Astrocyte (in vitro differentiated cells and primary cell): ENCODE measurements at places on chromosomes 6 and 20.

DNA sequence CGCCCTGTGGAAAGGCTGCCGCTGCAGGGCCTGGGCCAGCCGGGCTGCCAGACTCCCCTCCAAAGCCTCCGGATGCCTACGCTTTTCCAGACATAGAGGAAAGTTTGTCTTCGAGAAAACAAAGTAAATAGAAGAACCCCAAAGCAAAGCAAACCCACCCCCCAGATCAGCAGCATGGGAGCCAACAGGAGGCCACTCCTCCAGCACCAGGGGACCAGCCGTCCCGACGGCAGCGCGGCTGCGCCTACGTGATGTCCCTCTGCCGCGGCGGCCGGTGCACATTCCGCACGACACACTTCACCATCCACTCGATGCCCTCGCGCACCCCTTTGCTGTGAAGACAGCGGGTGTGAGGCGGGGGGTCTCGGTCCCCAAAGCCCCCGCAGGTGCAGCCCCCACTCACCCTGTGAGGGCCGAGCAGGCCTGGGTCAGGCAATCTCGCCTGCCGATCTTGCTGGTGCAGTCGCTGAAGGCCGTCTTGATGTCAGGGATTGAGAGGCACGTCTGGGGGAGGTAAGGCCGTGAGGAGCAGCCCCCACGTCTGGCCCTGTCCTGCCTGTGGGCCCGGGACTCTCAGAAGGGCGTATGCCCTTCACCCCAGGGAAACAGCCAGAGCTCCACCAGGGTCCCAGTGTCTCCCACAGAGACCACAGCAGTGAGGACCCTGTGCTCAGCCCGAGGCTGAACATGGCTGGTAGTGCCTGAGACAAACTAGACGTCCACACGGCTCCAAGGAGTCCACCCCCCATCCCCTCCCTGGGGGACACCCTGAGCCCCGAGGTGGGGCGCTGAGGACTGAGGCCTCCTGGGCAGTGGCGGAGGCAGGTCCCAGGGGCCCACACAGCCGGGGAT lies 4.0 kb downstream of the TNFRSF6B start:
- no peak for DNase-seq

DNA sequence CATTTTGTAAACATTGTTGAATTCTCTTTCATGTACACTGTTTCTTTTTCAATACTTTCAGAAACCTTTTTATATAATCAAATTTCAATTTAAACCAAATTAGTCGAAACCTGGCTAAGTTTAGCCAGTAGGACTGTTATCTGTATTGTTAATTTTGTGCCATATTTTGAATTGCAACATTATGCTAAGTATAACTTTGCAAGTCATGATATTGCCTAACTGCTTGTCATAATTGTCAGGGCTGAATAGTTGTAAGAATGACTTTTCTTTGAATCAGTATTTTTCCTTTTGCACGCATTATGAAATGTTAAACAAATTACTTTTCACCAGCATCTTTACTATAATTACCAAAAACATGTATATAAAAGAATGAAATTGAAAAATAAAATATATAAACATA lies 82.7 kb downstream of the SAMD3 start:
- no peak for DNase-seq

DNA sequence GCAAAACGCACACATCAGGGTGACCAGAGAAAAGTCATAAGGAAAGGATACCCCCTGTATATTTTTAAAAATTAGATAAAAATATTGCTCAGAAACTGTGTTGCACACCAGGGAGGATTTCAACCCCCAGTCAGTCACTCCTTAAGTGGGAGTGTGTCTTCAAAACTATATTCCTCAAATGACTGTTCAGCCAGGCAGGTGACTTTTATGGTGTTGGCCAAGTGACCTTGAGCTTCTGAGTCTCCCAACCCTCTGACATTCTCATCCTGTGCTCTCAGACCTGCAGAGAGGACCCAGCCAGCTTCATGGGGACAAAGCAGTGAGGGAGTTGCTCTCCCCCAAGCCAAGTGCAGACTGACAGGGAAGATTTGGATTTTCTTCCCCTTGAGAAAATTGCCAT lies 311.9 kb upstream of the JARID2 start:
- DNase-seq, result no peak

DNA sequence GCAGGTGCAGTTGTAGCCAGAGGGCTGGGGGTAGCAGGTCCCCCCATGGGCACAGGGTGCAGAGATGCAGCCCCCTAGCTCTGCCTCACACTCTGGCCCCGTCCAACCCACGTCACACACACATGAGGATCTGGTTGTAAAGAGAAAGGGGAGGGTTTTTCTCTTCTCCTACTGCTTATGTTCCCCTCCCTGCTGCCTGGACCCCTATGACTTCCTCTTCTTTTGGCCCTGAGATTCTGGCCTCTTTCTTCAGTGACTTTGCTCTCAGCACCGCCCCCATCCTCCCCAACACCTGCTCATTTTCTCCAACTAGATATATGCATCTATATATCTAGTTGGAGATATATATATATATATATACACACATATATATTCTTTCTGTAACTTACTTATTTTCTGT lies 9.7 kb downstream of the NOTCH4 start:
- no peak for DNase-seq

GRCh38 chr6:42230345-42231321 lies 13.0 kb upstream of the MRPS10 start:
- DNase-seq, result no peak

DNA sequence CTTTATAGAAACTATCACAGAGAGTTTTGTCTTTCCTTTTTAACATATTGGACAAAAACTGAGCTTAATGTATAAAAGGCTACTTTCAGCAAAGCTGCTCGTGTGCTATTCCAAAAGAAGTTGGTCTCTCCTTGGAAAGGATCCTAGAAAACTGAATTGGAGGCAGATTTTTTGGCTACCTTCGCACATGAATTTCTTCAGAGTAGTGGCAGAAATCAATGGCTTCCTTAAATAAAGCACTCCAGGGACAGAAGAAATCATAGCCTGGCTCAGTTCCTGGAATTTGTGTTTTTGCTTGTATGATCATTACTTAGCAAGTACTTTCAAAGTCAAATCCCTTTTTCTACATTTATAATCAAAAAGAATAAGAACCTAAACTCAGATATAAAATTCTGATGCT lies 780.3 kb downstream of the PHF3 start:
- DNase-seq, result no peak
